Stimulated activated CD4-positive, alpha-beta T cell treated with anti-CD3 and anti-CD28 coated beads, Interleukin-4, amount 100 ng/mL, for 1 hour (primary cell): ENCODE measurements at places on chromosomes 1 and 21.
A peak's percentile ranks its signal among the peaks of the same experiment; 100 is the strongest.

DNA sequence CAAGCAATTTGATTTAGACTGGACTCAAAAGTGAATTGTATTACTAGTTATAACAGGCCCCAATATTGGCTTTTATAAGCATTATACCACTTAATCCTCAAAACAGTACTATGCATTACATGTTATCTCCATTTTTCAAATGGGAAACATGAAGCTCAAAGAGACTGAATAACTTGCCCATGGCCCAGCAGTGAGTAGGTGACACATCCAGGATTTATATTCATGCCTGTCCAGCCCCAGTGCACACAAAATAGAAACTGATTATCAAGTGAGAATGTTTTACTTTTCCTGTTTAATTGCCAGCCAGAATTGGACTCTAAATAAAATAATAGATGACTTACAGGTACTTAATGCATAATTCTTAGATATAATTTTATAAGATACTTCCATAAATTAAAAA is 82.9 kb downstream of the NIBAN1 start:
- DNase-seq = no peak

DNA sequence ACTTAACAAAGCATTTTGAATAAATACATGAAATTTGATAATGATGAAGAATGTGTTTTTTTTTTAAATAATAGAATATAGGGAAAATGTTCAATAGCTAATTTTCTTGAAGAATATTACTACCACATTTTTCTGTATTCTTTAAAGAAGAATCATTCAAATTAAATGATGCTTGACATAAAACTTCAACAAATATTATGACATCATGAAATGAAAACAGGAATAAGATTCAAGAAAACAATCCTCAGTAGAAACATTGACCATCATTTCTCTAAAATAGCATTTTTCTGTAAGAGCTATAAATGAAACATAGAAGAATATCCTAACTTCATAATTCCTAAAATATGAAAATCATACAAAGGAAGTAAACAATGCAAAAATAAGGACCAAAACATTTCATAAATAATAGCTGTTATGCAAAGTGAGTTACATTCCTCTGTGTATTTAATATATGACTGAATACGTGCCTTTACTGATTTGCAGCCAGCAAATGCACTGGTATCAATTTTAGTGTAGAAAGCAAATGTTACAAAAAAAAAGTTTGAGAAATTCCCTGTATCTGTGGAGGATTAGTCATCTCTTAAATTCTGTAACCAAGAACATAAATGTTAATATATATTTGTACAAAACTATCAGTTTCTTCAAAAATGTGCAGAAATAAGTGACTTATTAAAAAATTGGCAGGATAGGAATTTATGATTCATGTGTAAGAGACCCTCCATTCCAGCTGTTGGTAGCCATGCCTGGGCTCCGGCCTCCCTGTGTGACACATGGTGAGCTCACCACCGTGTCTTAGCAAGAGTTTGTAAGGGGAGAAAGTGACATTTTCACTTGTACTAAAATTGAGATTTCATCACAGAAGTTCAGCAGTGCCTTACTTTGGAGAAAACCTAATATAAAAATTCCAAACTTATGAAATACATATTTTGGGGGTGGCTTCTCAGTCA is 15.0 kb upstream of the PTPN14 start:
- DNase-seq = no peak

- DNase-seq = no peak
Observed at GRCh38 chr21:32137266-32137665, 141.6 kb downstream of the MIS18A start.

- DNase-seq = no peak
Observed at GRCh38 chr1:208907790-208908189, 663.6 kb upstream of the PLXNA2 start.

DNA sequence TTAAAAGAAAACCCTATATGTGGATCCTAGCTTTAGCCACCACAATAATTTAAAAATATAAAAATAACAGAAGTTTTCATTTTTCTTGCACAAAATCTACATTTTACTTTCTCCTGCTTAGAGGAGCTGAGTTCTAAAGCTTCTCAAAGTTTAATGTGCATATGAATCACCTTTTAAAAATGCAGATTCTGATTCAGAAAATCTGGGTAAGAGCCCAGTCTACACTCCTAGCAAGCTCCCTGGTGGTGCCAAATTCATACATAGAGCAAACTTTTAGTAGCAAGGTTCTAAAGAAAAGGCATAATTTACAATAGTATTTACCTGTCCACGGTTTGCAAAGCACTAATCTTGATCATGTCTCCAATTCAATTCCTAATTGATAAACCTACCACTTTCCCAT is 19.3 kb downstream of the RSBN1 start:
- no peak for DNase-seq

- no peak for DNase-seq
Observed at GRCh38 chr21:45253180-45253579, 34.5 kb downstream of the POFUT2 start.

GRCh38 chr1:32470431-32470830 is 5.6 kb downstream of the ZBTB8B start:
- DNase-seq = no peak

GRCh38 chr1:29243871-29244200 is 7.5 kb downstream of the PTPRU start:
- DNase-seq = no peak

- no peak for DNase-seq
Observed at GRCh38 chr1:198116069-198116468, 40.7 kb upstream of the NEK7 start.

GRCh38 chr1:212752934-212753497 is 38.6 kb downstream of the NSL1 start:
- no peak for DNase-seq

DNA sequence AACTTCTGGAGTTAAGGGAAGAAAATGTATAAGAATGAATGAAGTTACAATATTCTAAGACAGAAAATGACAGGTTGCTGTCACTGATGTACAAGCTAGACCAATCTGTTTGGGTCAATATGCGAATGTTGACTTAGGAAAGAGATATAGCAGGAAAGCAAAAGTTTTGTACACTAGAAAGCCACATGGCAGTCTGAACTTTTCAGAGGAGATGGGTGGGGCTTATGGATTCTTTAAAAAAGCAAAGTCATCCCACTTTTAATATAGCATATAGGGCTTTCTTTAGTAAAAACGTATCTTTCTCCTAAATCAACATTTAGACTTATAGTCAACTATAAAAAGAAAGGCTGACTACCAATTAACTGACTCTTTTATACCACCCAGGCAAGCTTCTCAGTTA is 381.2 kb downstream of the PTPRC start:
- no peak for DNase-seq

- no peak for DNase-seq
Observed at GRCh38 chr21:32884062-32884461, 112.5 kb upstream of the PAXBP1 start.

- DNase-seq = no peak
Observed at GRCh38 chr1:153387785-153388184, 3.1 kb downstream of the S100A8 start.

GRCh38 chr1:36342426-36343185 is 19.2 kb upstream of the EVA1B start:
- peak; percentile 60 for DNase-seq

DNA sequence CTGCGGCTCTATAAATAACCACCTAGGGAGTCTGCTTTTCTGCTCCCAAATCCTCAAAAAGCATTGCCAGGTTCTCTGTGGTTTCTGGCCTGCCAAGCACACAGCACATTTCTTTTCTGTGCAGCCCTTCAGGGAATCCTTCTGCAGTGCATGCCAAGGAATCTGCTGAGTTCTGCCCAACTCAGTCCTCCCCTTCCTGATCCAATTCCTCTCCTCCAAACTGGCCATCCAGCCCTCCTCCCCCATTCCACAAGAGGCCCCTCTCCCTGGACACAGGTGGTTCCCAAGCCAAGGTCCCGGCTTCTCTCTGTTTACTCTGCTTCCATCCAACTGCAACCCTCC is 61.8 kb downstream of the HIVEP3 start:
- DNase-seq = no peak

- no peak for DNase-seq
Observed at GRCh38 chr1:61851849-61852669, 109.8 kb downstream of the PATJ start.

GRCh38 chr1:71829346-71829745 is 453.0 kb downstream of the NEGR1 start:
- DNase-seq = no peak

GRCh38 chr1:239587066-239587465 is 200.7 kb downstream of the CHRM3 start:
- no peak for DNase-seq
